ENCODE measurements at places on chromosomes 12 and 14.
A peak's percentile ranks its signal among the peaks of the same experiment; 100 is the strongest.

DNA sequence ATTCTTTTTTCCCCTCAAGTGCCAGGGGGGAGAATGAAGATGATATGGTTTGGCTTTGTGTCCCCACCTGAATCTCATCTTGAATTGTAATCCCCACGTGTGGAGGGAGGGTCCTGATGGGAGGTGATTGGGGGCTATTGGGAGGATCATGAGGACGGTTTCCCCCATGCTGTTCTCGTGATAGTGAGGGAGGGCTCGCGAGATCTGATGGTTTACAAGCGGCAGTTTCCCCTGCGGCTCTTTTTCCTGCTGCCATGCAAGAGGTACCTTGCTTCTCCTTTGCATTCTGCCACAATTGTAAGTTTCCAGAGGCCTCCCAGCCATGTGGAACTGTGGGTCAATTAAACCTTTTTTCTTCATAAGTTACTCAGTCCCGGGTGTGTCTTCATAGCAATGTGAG is 173.7 kb downstream of the CAND1 start:
- DNase-seq = no peak

- DNase-seq = no peak
Observed at GRCh38 chr14:36498938-36499337, 21.1 kb downstream of the NKX2-1 start.

DNA sequence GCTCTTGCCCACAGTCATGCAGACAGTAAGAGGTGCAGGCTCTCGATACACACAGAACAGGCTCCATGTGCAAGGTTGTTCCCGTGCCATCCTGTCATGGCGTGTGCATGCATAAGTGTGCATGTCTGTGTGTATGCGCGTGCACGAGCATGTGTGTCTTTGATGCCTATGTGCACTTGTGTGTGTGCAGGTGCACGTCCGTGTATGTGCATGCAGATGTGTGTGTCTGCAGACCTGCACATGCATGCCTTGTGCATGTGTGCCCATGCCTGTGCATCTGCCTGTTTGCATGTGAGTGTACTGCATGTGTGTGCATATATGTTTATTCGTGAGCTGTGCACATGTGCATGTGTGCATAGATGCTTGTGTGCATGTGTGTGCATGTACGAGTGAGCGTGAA is 309.8 kb downstream of the TMEM121 start:
- DNase-seq = no peak

GRCh38 chr12:130968611-130969010 is 14.9 kb downstream of the ADGRD1 start:
- no peak for DNase-seq

DNA sequence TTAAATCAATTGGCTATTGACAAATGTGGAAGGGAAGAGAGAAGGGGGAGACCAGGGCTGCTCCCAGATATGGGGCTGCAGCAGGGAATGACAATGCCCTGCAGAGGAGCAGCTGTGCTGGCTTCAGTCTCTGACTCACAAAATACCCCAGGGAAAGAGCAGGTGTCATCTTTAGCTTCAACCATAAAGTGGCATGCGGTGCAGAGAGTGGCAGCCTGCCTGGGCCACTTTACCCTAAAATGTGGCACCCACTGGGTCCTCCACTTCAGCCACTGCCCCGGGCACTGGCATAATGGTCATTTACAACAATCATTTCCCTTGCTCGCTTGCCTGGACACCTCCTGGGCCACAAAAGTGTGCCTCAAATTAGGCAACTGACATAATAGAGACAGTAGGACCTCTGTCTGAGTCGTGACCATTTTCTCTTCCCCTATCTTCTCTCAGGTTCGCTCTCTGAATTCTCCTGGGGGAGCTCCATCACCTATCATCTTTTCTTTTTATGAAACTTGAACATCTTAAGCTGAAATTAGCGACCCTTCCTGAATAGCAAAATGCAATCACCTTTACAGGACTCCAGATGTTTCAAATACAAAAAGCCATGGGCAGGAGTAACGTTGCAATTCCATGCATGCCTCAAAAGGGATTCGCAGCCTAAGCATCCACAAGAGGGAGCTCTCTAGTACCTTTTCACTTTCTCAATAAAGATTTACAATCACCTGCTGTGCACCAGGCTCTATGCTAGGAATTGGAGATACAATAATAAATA is 179.9 kb upstream of the ATF7IP start:
- peak; percentile 57 for DNase-seq

DNA sequence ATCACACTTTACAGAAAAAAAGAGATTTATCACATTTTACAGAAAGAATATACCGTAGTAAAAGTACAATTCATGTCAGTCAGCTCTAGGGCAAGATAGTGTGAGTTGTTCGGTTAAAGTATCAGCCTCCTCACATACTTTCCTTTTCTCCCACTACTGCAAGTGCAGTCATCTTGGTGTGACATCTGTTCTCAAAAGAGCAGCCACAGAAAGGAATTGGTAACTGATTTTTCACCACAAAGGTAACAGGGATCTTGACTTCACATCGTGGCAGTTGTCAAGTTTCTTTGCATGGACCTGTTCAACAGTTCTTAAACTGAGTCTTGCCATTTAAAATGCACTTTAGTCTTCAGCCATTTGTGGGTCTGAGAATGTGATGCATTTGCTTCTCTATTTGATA is 5.0 kb upstream of the E2F7 start:
- DNase-seq = no peak

DNA sequence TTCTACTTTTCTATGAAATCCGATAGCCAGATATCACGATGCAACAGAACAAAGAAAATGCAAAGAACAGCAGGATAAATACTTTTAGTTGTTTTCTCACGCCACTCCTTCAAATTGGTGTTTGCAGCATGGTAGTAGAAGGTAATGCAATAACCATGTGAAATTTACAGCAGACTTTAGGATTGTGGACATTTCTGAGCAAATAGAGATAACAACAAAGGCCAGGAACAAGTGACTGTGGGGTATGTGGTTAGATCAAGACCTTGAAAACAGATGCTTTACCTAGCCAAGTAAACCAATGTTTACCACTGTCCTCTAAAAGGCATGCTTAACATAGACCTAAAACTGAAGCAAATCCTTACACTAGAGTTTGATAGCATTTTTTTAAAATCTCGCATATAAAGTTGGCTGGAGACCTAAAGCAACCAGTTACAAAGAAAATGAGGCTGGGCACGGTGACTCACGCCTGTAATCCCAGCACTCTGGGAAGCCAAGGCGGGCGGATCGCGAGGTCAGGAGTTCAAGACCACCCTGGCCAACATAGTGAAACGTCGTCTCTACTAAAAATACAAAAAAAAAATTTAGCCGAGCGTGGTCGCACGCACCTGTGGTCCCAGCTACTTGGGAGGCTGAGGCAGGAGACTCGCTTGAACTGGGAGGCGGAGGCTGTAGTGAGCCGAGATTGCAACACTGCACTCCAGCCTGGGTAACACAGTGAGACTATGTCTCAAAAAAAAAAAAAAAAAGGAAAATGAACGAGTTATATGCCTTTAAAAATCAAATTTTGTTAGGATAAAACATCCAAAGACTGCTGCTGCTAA is 123.2 kb upstream of the FOXN3 start:
- no peak for DNase-seq

DNA sequence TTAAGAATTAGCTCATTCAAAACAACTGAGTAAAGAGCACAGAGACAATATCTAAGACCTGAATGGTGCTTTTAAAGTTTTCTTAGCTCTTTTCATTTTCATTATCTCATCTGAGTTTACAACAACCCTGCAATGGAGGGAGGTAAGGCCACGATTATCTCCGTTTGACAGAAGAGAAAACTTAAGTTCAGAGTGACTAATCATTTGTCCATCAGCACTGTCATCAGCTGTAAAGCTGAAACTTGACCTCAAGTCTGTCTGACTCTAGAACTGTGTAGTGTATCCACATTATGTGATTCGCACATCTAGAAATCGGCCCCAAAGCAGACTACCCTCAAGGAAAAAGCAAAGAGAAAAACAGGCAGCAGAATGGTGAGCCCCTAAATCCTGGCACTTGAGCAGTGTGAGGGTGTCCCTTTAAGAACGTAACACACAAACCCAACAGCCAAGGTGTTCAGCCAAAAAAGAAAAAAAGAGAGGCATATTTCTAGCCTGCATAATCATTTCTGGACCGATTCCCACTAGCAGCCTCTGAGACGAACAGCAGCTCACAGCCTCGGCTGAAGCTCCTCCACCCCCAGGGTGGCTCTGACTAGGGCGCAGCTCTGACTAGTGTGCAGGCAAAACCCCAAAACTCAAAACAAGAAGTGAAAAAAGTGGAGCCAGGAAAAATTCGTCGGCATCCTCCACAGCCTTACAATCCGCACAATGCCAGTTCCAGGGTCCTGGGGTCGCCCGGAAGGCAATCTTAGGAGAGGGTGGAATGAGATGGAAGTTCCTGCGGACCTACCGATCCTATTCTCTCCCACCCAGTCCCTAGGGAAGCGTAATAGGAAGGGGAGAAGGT is 1.6 kb downstream of the STXBP6 start:
- no peak for DNase-seq

GRCh38 chr12:101019667-101020066 is 190.4 kb downstream of the SLC5A8 start:
- no peak for DNase-seq

DNA sequence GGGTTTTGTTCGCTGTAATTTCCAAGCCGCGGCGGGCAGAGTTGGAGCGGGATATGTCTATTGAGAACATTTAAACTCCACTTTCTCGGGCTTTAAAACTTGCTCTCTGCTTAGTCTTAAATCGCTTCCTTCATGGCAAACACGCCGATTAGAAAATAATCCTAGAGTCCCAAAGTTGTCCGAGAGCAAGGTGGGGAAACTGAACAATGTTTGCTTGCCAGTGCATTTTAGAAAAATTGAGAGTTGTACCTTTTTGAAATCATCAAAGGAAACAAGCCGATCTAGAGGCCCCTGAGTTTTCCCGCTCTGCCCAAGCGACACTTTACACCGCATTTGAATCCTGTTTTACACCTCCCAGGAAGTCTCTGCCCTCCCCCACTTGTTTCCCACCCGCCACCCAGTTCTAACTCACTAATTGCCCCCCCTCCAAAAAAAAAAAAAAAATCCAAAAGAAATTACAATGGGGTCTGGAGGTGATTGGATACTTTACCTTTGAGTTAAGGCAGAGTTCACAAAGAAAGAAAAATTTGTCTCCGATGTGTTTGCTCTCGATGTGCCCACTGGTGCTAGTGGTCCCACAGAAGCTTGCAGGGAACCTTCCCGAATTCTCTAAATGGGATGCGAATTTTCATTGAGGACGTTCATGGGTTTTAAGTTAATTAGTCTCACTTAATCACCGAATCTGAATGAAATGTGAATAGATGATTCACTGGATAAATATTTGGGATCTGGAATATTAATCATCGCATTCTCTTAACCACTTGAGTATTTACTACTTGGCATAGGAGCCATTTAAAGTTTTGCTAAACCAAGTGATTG is 2.3 kb downstream of the HMGA2 start:
- no peak for DNase-seq

DNA sequence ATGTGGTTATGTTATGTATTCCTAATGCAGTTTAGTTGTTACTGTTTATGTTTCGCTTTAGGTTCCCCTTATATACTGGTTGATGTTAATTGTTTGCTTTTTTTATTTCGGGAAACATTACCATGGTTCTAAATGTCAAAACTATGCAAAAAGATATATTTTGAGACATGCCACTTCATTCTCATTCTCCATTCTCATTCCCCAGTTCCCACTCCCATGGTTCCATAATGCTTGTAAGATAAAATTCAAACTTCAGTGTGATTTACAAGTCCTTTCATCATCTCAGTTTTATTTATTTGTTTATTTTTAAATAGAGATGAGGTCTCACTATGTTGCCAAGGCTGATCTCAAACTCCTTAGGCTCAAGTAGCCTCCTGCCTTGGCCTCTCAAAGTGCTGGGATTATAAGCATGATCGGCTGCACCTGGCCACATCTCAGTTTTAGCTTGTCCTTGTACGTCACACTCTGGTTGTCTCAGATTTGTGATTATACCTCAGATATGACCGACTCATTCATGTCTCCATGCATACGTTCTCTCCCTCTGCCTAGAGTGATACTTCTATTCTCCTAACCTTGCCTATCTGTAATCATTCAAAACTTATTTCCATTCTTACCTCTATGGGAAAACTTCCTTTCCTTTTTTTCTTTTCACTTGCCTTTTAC is 407.8 kb upstream of the RGS6 start:
- DNase-seq = no peak

DNA sequence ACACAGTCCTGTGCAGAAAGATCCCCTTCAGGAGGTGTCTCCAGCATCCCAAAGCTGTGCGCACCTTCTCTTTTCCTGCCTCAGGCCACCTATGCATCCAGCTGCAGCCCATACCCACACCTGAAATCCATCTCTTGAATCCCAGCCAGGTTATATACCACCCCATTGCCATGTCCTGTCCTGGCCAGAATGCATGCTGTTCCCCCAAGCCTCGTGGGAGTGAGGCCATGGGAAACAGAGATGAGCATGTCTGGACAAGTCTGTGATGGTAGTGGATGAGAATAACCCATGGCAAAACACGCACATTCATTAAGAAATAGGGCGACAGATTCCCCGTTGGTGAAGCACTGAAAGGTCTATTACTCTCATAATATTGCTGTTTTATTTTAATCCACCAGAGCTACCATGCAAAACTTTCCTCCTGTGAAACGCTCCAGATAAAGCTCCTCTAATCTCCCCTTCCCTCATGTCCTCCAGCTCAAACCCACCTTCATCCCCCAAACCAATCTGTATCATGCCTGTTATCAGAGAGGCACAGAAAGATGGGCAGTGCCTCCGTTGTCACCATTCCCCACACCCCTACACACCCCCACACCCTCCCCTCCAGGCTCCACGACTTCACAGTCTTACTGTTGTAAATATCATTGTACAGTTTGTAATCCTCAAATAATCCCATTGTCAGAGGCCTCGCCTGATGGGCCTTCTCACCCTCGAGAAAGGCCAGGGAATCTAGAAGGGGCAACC is 97.5 kb upstream of the FKBP4 start:
- no peak for DNase-seq
